ENCODE measurements at places on chromosomes 6 and 20.

GRCh38 chr6:33116841-33117711 lies 41.3 kb downstream of the HLA-DPB1 start:
- DNase-seq, result no peak

GRCh38 chr6:37690964-37691735 lies 6.5 kb downstream of the MDGA1 start:
- DNase-seq, result no peak

GRCh38 chr20:46823271-46823751 lies 71.3 kb upstream of the EYA2 start:
- no peak for DNase-seq

- no peak for DNase-seq
These were observed 54.9 kb downstream of the TMEM170B start for GRCh38 chr6:11592294-11592906.

DNA sequence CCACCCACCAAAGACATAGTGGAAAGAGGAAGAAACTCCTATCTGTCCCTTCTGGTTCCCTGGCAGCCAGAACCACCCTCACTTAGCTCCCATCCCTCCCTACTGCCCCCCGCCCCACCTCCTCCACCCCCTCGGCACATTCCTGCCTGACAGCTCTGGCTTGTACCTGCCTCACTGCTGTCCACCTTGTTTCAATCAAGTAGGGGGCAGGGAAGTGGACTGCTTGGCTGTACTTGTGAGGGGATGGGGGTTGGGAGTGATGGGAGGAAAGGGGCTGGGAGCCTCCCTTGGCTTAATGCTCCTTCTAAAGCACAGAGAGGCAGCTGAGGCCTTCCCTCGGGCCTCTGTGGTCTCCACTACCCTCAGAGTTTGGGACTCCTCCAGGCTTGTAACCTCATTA lies 22.1 kb upstream of the ZNF76 start:
- no peak for DNase-seq

DNA sequence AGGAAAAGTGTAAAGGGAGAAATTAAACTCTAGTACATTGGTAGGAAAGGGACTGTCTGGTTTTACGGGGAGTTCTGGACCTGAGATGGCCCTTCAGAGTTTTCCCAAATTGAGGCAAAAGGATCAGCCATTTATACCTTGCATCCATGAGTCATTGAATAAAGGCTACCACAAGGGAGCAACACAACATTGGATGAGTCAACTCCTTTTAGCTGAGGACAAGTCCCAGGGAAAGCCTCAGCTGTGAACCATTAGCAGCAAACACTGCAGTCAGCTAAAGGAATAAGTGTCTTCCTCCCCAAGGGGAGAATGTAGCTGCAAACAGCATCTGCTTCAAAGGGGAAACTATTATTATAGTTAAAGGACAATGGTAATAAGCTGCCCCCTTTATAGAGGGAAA lies 468.7 kb upstream of the ID4 start:
- no peak for DNase-seq

- no peak for DNase-seq
These were observed 59.2 kb downstream of the TMEM170B start for GRCh38 chr6:11596640-11597237.

GRCh38 chr6:25418454-25419052 lies 139.4 kb downstream of the CARMIL1 start:
- DNase-seq, result no peak

- DNase-seq, result no peak
These were observed 21.9 kb upstream of the CDH22 start for GRCh38 chr20:46330072-46330763.

- DNase-seq, result no peak
These were observed 4.9 kb downstream of the CENPQ start for GRCh38 chr6:49468042-49468441.

DNA sequence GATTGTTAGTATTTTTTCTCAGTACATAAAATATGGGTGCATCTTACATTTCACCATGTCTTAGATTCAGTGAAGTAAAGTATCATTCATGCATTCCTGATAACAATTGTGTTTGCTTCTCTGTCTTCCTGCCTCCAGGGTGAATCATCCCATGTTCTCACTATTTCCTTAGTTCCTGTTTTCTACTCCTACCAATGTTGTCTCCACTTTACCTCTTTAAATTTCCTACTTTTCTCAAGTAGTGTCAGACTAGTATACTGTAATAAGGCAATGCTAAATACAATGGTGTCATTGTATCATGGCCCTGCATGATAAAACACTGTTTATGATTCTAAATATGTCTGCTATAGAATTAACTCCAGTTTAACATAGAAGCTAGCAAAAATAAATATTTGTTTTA lies 37.4 kb upstream of the GABRR1 start:
- no peak for DNase-seq

- no peak for DNase-seq
These were observed 14.2 kb upstream of the DHX35 start for GRCh38 chr20:38947931-38948362.

DNA sequence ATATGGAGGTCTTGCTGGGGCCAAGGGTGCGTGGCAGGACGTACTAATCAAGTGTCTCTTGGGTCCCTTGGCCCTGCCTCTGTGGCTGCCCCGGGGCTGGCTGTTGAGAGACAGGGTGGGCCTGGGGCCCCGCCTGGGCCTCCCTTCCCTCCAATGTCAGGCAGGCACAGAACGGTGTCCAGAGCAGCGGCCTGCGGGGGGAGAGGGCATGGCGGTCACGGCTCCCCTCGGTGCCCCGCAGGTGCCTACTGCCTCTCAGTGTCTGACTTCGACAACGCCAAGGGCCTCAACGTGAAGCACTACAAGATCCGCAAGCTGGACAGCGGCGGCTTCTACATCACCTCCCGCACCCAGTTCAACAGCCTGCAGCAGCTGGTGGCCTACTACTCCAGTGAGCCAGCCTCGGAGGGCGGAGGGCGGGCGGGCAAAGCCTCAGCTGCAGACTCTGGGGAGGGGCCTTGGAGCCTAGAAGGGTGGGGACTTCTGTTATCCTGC lies 50.0 kb downstream of the SRC start:
- DNase-seq, result no peak

GRCh38 chr6:106569428-106569827 lies 59.9 kb downstream of the RTN4IP1 start:
- DNase-seq, result no peak

- no peak for DNase-seq
These were observed 32.0 kb upstream of the AGPAT4 start for GRCh38 chr6:161305860-161306259.

- DNase-seq, result peak; percentile 5
These were observed 38.3 kb upstream of the HMGCLL1 start for GRCh38 chr6:55617272-55617671.

GRCh38 chr20:13147071-13147963 lies 73.8 kb upstream of the ISM1 start:
- DNase-seq, result no peak

DNA sequence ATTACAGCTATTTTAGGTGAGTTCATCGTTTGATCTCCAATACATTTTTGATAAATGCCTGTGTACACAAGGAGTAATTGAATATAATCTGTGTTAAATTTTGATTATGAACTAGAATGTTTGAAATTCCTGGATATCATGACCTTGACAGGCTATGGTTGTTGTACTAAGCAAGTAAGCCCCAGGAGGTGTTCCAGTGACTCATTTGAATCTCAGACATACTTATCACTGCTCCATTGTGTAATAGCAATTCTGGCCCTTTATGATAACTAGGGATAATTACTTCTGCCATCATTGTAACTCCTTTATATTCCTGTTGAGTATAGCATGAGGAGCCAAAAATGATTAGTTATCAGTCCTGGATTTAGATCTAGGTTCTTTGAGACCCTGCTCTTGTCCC lies 1424.6 kb upstream of the ADGRB3 start:
- no peak for DNase-seq

DNA sequence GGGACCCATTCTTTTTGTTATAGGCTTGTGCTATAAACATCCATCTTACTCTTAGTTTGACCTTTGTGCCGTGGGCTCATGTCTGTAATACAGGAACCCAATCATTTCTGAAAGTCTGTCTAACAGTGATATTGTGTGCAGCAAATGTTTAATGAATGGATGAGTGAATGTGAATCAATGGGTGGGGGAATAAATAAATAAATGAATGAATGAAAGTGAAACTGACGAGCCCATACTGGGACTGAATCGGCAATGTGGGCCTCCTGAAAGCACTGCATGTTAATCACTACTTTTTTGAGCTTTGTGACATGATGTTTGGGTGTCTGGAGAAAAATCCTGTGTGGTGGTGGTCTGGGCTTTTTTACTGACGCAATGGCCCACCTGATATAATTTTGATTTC lies 175.0 kb downstream of the GMPR start:
- DNase-seq, result no peak

- DNase-seq, result no peak
These were observed 255.5 kb downstream of the TBC1D7 start for GRCh38 chr6:13072686-13073347.

DNA sequence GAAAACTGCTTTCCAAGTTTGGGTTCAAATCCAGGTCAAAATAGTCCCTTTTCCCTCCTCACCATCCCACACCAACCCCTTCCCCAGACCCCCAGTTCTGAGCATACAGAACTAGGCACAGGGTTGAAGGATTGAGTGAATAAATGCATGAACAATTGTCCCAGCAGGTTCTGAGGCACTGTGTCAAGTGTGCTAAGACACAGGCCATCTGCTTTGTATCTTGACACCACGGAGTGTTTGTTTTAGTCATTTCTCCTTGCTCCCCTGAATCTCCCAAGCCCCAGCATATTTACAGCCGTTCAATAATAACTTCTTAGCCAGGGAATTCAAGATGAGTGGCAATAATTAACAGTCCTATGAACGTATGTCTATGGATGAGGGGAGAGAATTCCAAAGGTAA lies 102.8 kb upstream of the JARID2 start:
- no peak for DNase-seq

DNA sequence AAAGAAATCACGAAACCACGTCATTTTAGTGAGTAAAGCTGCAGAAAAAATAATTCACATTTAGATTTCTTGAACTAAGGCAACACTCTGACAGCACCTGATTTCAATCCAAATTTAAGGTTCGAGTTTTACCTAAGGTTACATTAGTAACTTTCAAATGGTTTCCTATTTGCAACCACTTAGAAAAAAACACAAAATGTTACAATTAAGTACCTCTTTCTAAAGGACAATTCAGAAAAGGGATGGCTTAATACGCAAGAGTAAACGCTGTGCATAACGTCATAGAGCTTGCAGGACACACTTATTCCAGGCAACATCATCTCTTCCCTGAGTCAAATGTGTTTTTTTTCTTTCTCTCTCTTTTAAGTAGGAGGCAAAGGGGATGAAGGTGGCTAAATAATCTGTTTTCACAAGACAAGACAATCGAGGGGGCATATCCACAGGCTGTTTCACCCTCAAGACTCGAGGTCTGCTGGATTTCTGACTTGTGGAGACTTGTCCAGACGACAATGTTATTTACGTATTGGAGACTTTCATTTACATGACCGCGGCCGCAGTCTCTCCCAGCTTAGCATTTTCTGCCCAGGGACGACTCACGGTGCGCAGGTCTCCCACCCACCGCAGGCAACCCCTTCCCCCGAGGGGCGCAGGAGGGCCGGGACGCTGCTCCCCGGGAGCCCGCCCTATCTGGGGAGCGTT lies 86.0 kb downstream of the SESN1 start:
- peak; percentile 10 for DNase-seq

DNA sequence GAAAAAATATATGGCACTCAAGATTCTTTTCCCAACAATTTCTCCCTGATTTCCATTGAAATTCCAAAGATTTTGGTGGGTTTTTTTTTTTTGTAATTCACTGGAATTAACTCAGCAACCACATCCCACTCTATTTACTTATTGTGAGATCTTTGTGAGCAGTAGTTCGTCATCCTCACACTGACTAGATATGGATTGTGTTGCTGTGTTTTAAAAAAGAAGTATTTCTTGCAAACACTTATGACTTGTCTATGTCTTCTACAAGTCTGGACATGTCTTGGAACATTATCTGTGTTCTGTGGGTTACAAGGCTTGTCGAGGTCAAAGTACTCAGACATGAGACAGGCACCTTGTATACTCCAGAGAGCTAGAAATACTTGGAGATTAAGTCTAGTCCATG lies 7.3 kb upstream of the TENT5A start:
- DNase-seq, result no peak

GRCh38 chr6:144896871-144897270 lies 611.7 kb downstream of the UTRN start:
- no peak for DNase-seq

DNA sequence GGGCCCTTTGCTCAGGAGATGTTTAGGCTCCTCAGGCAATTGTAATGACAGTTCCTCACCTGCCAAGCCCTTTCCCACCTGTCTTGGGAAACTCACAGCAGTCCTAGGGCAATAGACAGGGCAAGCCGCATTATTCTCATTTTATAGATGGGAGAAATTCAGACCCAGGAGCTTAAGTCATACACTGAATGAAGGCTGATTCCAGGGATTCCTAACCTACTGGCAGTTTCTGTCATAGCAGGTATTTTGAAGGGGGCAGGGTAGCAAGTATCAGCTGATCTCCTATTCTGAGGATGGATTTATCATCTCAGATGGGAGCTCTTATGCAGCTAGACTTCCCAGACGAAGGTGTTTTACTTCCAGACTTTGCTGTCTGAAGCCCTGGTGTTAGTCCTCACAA lies 61.4 kb upstream of the MYL9 start:
- no peak for DNase-seq

GRCh38 chr6:71678091-71678490 lies 208.3 kb upstream of the RIMS1 start:
- DNase-seq, result no peak

DNA sequence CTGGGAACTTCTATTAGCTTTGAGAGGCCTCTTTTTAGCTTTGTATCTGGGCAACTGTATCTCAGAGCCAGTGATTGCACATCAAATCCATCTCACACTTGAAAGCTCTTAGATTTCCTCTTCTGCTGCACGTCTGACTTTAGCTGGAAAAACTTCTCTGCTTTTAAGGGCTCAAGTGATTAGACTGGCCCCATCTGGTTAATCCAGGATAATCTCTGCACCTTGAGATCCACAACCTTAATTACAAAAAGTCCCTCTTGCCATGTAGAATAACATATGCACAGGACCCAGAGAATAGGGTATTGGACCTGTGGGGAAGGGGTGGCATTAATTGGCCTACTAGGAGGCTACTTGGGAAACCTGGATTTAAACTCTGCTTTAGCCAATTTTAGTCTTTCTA lies 24.2 kb downstream of the KLHL31 start:
- DNase-seq, result no peak
